Stimulated activated CD4-positive, alpha-beta T cell treated with anti-CD3 and anti-CD28 coated beads, Interleukin-15, amount 100 ng/mL, for 48 hours (primary cell): ENCODE measurements at places on chromosomes 3 and 15.

GRCh38 chr3:70774641-70775040, 462.2 kb upstream of the MDFIC2 start:
- no peak for DNase-seq

GRCh38 chr3:8784676-8785435, 15.4 kb upstream of the OXTR start:
- no peak for DNase-seq

DNA sequence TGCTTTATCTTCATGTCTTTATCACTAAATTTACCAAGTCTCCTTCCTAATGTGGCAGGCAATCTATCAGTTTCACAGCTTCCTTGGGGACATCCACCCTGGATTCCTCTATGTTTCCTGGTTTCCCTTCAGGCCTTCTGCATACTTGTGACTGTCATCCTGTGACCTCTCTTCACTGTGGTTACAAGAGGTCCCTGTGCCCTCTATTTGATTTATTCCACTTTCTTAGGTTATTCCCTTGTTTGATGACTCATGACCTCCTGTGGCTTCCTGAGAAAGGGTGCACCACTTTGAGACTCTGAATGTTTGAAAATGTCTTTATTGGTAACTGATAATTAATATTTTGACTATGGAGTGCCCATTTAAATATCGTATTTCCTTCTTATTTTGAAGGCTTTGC, 60.5 kb upstream of the KY start:
- DNase-seq, result no peak

DNA sequence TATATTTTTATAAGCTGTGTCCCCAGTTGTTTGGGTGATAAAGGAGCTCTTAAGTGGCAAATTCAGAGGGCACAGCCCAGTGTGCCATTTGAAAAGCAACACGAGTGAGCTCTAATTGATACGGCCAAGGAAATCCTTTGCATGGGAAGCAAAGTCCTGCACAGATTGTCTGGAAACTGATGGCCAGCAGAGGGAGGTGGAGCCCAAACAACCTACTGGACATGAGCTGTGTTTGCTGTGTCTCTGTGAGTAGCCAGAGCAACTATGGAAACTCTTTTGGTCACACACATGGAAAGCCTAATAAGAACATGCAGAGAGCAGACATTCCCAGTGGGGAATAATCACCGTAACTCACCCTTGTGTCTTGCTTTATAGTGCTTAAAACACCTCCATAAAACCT, 24.4 kb downstream of the ONECUT1 start:
- no peak for DNase-seq

- no peak for DNase-seq
These were observed 58.3 kb upstream of the SLCO3A1 start for GRCh38 chr15:91795235-91795634.

DNA sequence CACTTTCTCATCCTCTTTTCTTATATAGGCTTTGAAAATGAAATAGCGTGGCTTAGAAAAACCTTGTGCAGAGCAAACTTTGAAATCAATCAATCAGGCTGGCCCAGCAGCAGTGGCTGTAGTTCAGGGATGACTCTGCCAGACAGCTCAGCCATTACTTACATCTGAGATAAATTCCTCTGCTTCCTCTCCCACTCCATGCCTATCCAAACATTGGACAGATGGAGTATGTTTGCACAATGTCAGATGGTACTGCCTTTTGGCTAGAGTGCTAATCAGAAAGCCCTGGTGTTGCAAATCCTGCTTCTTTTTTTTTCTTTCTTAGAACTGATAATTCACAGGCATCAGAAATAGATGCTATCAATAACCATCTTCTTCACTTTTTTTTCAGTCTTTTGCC, 1065.1 kb downstream of the AGBL1 start:
- DNase-seq, result no peak

DNA sequence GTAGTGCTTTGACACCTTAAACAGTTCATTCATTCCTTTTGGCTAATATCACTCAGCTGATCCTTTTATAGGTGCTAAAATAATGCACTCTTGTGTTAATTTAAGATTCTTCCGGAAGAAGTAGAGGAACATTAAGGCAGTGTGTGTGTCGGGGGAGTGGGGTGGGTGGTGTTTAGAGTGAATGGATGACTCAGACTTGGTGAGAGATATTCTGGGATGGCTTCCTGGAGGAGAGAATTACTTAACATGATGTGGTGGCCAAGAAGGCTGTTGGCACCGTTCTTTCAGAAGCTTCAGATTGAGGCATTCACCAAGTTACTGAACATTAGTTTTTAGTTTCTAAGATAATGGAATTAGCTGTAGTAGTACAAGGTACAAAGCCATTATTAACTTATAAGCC, 125.6 kb upstream of the ROPN1 start:
- no peak for DNase-seq

DNA sequence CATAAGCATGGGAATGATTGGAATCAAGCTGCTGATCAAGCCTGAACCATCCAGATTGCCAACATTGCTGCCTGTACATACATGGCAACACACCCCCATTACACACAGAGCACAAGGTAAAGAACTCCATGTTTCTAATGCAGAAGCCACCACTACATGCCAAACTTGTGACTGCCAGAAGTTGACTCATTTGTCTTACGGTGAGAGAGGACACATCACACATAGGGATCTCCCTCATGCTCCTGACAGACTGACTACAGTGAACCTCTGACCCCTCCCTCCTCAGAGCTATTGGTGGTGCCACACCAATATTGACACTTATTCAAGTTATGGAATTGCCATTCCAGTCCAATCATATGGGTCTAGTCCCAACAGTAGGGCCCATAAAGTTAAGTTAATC, 42.3 kb downstream of the EFHB start:
- no peak for DNase-seq

DNA sequence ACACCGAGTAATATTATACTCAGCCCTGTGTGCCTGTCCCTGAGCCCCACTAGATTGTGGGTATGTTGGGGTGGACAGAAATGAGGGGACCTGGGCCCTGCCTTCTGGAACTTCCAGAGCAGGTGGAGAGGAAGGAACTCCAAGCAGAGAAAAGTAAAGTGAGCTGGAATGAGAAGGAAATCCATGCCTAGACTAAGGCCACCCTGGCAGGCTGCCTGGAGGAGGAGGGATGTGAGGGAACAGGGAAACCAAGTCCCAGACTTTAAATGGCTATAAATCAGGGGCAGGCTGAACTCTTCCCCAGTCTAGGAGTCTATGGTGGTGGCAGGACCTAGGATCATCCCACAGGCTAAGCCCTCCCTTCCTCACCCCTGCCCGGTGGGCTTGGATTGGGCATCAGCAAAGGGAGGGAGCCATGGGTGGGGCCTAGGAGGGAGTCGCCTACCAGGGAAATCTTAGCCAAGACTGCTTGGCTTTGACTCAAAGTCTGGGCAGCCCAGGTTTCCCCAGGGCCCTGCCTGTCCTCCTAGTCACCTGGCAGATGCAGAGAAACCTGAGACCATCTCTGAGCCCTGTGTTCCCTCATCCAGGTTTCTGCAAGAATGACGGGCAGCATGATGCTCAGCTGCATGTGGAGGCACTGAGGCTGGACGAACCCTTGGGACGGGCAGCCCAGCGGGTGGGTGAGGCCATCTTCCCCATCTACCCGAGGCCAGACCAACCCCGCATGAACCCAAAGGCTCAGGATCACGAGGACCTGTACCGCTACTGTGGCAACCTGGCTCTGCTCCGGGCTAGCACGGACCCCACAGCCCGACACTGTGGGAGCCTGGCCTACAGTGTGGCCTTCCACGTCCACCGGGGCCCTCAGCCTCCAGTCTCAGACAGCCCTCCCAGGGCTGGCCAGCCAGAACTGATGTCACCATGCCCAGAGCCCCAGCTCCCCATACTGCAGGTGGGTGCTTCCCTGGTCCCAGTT, 15.6 kb upstream of the STRA6 start:
- DNase-seq, result no peak

DNA sequence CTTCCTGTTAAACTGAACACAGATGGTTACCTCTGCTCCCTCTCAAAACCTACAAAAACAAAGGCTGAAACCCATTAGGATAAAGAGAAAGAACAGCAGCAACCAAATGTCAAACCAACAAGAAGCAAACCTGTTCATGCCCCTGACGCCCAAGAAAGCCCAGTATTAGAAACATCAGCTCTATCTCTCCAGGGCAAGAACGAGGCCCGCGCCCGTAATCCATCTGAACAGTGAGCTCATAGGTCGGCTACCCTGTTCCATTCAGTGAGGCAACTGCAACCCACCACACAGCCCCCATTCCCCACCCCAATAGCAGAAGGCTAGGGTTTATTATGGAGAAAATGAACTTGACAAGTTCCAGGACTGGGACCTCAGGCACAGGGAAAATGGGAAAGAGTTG, 10.0 kb downstream of the LSG1 start:
- DNase-seq, result no peak

GRCh38 chr3:115401851-115402501, 221.3 kb upstream of the GAP43 start:
- DNase-seq, result no peak

DNA sequence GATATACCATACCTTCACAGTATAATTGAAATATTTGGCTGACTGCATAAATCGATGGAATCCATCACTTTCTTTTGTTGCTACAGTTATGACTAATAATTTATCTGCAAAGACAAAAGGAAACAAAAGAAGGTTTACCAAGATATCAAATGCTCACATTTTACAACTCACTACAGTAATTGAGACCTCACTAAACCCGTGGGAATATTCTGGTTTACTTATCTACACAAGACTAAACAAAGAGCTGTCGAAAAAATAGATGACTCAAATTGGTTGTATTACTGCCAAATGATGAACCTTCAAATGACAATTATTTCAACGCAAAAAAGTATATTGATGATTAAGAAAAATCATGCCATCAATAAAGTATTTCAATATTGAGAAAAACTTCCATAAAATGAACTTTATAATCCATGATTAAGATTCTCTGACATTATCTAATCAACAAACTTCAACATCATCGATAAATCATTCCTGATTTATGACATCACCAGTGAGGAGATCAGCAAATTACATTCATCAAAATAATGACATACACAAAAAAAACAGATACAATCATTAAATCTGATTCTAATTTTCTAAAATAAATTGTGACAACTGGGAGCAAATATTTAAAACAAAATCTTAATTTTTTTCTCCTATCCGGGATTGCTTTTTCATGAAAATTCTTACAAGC, 36.7 kb downstream of the PLOD2 start:
- DNase-seq, result no peak

DNA sequence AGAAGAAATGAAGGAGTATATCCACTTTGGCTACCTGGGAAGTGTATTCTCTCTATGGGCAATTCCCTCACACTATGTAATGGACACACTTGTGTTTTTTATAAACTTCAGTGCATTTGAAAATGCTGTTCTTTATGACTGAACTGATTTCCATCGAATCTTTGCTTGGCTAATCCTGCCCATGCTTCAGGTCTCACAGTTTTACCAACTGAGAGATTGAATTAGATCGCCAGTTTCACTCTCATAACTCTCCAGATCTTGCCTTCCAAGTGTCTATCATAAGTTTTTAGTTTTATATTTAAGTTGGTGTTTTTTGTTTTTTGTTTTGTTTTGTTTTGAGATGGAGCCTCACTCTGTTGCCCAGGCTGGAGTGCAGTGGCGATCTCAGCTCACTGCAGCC, 73.5 kb upstream of the MBNL1 start:
- DNase-seq, result no peak

GRCh38 chr3:138271189-138271794, 58.4 kb downstream of the NME9 start:
- DNase-seq, result no peak

DNA sequence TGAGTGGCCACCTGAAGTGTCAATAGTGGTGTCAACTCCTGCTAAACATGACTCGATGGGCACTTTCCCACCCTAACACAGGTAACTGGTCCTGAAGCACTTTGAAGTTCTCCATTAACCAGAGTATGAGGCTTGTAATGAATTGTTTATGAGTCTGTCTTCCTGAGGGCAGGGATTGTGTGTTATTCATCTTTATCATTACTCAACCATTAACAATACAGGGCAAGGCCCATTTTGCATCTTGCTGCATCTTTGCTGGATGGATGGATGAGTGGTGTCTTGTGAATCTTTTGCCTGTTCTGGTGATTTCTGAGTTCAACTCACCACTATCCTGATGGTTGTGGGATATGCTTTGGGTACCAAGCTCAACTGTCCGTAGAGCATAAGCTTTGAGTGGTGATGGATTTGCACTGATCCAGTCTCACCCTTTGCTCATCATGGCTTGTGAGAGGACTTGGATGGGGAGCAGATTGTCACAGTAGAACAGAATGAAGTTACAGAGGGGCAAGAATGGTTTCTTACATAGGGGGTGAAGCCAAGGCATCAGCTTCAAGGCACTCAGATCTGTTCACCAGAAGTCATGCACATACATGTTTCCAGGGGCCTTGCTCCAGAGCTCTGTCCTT, 22.3 kb upstream of the EPB42 start:
- no peak for DNase-seq

DNA sequence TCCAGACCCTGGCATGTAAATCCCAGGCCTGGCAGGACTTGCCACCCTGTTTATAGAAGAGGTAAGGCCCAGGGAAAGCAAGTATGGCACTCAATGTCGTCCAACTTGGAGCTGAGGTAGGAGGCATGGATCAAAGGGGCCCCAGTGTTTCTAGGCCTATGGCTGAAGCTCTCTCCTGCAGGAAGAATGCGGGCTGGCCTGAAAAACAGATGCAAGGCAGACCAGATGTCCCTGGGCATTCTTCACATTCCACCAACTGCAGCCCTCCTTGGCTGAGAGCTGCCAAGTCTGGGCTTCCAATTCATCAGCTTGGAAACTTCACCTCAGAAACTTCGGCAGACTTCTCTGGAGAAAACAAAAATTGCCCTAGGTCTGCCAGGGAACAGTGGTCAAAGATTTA, 22.2 kb downstream of the MESD start:
- no peak for DNase-seq

- DNase-seq, result no peak
These were observed 33.6 kb downstream of the RPL39L start for GRCh38 chr3:187105700-187106099.

DNA sequence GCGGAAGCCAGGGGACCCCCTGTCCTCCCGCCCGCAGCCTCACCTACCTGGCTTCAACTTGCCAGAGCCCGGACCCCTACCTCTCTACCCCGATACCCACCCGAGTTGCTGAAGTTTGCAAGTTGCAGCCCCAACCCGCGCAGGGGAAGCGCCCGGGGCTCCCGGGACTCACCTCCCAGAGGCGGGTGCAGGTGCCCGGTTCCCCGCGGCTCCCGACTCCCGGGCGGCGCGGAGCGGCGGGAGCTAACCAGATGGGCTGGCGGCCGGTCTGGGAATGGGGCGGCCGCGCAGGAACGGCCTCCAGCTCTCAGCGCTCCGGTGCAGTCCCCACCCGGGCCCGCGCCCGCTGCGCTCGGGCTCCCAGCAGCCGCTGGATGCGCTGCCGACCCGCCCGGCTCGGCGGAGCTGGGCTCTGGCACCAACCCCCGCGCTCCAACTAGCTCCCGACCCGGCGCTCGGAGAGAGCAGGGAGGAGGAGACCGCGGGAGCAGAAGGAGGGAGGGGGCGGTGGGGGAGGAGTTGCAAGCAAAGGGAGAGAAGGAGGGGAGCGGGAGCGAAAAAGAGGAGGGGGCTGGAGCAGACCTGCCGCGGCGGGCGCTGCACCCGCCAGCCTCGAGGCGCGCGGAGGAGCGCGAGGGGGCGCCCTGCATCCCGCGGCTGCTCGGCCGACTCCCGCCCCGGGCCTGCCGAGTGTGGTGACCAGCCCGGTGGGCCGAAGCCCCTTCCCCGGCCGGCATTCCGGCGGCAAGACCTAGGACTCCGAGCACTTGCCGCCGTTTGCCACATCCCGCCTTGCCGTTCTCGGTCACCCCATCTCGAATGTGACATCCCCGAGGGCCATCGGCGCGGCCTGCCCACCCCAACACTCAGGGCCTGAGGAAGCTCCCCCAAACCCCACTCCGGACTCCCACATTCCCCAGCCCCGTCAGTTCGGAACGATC, at the start of gene SEMA5B:
SEMA5B (minus strand) TSS at position 472 of the 941 bp plus-strand sequence. CDS start 66,500 bp downstream, outside the sequence.
- no peak for DNase-seq

GRCh38 chr3:122079524-122080206, 24.5 kb downstream of the CD86 start:
- DNase-seq, result no peak
